Activated naive CD4-positive, alpha-beta T cell treated with anti-CD3 and anti-CD28 coated beads, Interleukin-2, amount 50 U/mL, for 16 hours (primary cell): ENCODE measurements at places on chromosomes 6 and 20.

DNA sequence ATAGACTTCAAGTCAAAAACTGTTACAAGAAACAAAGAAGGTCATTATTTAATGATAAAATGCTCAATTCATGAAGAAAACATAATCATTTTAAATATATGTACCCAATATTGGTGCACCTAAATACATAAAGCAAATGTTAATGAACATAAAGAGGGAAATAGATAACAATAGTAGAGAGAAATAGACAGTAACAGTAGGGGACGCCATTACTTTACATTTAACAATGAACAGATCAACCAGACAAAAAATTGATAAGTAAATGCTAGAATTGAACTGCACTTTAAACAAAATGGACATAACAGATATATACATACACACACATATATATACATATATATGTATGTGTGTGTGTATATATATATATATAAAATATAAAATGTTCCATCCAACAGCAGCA, 37.4 kb downstream of the IL22RA2 start:
- no peak for DNase-seq

DNA sequence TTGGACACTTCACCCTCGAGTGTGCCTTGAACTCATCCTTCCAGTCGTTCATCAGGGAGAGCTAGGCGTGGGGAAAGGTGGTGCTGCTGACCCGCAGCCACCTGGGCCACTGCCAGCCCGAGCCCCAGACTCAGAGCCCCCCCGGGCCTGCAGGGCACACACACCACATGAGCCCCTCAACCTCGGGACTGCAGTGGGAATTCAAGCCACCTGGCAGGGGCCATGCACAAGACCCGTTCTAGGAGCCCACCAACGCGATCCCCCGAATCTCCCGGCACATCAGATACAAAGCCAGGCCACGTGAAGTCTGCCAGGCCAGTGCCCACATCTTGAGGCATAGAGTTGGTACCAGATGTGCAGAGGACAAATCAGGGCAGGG, 2.8 kb downstream of the ZNF512B start:
- DNase-seq, result no peak

DNA sequence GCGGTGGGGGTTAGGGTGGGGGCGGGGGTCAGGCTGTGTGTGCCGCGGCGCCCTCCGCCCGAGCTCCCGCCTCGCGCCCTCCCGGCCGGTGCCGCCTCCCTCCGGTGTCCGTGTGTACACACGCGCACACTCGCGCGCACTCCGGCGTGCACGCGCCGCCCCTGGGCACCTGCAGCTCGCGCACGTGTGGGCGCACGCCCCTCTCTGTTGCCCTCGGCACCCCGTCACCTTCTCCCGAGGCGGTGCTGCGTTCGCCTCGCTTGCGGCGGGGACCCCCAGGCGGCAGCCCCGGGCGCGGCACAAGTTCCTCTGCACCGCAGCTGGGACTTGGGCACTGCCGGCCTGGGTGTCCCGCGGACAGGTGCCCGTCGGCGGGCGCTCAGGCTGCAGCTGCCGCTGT, 525 bp downstream of the MACROD2 start:
- DNase-seq, result no peak

- peak; percentile 95 for DNase-seq
Observed at GRCh38 chr6:31739639-31740396, at the start of gene MSH5. TSS of gene MSH5 (plus strand) at chr6:31740005. CDS start at chr6:31740467, 462 bp downstream.

DNA sequence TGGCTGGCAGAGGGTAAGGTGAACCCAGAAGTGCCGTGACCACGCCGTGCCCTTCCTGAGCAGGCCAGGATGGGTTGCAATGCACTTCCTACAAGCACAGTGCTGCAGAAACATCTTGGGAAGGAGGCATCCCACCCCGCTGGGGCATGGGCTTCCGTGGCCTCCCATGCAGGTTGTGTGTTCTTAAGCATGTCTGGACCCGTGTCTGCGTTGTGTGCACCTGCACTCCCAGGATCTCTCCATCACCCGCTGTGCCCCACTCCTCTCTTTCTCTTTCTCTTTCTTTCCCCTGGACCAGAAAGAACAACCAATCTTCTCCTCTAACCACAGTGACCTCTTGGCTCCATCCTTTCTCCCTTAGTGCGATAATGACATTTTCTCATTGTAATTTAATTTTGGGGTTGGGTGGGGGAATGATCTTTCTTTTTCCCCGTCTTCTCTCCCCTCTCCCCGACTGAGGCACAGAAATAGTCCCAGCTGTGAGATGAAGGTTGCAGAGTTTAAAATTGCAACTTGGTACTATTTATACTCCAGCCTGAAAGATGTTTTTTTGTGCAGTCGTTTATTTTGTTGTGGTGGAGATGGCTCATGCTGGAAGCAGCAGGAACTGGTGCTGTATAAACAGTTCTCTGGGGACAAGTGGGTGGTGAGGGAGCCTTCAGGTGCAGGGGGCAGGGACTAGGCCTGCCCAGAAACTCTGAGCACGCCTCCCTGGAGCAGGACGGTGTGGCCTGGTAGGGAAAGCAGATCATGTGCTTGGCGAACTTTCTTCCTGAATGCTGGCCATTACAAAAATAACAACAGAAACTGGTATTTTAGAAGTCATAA, 20.5 kb downstream of the BCAS4 start:
- DNase-seq, result peak; percentile 25

GRCh38 chr6:105850261-105851112, 235.6 kb upstream of the PRDM1 start:
- no peak for DNase-seq

GRCh38 chr6:49890988-49891387, 24.7 kb upstream of the CRISP1 start:
- no peak for DNase-seq

DNA sequence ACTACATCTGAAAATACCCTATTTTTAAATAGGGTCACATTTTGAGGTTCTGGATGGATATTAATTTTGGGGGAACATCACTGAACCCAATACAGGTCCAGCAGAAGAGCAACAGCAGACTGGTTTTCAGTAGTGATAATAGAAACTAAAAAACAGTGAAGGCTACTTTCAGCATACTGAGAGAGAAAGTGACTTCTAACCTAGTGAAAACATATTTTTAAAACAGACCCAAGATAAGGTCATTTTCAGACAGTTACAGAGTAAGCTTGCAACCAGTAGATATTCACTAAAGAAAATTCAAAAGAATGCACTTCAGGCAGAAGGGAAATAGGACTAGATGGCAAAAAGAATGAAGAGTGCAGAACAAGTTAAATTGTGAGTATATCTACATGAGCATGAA, 42.0 kb upstream of the TMEM244 start:
- no peak for DNase-seq

DNA sequence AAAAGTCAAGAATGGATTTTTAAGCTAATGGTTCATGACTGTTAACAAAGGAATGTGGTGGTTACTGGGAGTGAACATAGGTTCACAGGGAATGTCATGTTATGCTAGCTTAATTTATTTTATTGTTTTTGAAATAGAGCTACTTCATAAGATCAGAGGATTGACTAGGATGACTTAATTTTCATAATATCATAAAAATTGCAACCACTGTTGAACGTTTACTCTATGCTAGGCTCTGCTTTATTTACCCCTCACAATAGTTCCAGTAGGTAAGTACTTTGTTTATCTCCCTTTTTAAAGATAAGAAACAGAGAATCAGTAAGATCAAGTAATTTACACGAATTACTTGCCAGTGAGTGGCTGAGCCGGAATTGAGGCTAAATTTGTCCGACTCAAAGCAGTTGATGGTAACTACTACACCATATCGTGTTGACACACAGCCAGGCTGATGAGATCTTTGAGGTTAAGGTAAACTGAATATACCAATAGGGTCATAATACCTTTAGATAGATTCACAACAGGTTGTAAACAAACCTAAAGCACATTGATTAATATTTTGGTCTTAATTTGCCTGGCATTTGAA, 194.6 kb upstream of the CITED2 start:
- DNase-seq, result no peak

- no peak for DNase-seq
Observed at GRCh38 chr6:150456902-150457643, 88.3 kb downstream of the IYD start.
